ENCODE measurements at places on chromosomes 2 and 18.

GRCh38 chr18:78673516-78674321 is 305.9 kb upstream of the SALL3 start:
- no peak for DNase-seq

- no peak for DNase-seq
These were observed 54.0 kb upstream of the TWIST2 start for GRCh38 chr2:238793801-238794449.

DNA sequence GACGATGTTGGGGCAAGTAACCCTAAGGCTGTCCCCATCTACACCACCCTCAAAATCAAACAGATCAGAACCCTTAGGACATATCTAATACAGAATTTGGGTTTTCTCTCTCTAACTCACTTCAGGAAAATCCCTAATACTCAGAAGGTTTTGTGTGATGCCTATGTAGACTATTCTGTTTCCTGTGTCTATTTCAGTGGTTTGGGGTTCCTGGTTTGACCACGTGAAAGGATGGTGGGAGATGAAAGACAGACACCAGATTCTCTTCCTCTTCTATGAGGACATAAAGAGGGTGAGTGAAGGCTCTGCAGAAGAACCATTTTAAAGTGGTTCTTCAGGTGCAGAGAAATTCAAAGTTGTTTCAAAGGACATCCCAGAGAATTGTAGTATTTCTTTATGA is 16.3 kb downstream of the SULT1C2 start:
- DNase-seq = no peak

- DNase-seq = no peak
These were observed 7.4 kb downstream of the CXCR4 start for GRCh38 chr2:136110526-136110925.

GRCh38 chr2:167293943-167294775 is 405.9 kb downstream of the XIRP2 start:
- no peak for DNase-seq

DNA sequence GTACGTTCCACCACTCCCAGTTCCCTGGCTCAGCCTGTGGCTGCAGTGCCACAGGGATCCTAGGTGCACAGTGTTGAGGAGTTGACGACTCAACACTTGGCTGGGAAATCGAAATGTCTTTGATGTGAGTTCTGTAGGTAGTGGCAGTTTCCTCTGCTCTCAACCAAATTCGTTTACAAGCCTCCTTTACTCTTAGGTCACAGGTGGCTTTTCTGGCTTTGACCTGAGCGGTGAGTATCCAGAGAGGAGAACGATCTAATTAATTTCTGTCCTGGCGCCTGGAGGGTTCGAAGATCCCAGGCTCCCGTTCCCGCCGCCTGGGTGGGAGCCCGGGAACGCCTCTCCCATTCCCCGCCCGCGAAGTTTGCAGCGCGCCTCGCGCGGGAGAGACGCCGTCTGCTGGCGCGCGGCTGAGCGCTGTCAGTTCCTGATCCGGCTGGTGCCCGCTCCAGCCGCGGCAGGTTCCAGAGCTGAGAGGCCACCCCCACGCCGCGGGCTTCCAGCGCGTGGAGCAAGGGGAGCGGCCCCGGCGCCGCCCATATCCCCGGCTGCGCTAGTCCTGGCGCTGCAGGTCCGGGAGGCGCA is at the start of gene LAMA3:
Gene LAMA3, plus strand, starts transcription at position 423 of the 585 bp plus-strand sequence. CDS start 231 bp downstream, outside the sequence.
- DNase-seq = no peak

- no peak for DNase-seq
These were observed 1317.5 kb upstream of the CELF4 start for GRCh38 chr18:38883111-38883510.

GRCh38 chr2:62713837-62714236 is 8.3 kb downstream of the EHBP1 start:
- DNase-seq = no peak

Data from stimulated activated CD8-positive, alpha-beta memory T cell treated with anti-CD3 and anti-CD28 coated beads, Interleukin-15, amount 100 ng/mL, for 48 hours (primary cell).